ENCODE measurements at places on chromosomes 5 and 9. TPM values are rescaled to one million over a fixed set of nuclear protein-coding genes. Genes with fewer than 3 reads are reported as not detected.

Gene ST8SIA4
- 1.5 TPM for total RNA-seq

Gene PRDM9
- total RNA-seq, result not detected

- no peak for DNase-seq
Measured at GRCh38 chr5:142000704-142001484, 11.9 kb downstream of the GNPDA1 start.

DNA sequence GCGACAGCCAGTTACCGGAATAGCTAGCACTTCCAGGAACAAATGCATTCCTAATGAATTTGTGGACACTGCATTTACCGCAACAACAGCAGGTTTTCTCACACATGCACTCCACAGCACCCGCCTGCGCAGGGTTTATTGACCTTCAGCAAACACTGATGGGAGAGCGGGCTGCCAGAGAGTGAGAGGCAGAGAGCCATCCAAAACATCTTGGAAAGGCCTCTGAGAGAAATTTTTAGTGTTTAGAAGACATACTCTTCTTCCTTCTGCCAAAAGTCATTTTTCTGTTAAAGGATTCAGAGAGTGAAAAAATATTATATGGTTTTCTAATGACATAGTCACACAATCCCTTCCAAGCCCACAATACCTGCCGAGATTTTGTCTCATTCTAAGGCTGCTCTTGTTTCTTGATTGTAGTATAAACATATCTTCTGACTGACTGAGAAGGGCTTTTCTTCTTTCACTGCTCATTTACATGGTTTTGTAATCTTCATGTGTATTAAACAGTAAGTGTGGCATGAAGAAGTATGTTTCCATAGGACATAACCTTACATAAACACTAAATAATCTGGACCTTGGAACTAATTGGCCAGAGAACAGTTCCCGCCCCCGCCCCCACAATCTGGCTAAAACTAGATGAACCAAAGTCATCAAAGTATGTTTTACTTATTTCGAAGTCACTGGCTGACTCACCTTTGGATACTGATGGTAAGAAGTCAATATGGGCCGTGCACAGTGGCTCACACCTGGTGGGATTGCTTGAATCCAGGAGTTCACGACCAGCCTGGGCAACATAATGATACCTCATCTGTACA, 432.5 kb upstream of the MEF2C start:
- DNase-seq, result no peak

- DNase-seq, result no peak
Measured at GRCh38 chr5:119336845-119337580, 18.8 kb upstream of the TNFAIP8 start.

DNA sequence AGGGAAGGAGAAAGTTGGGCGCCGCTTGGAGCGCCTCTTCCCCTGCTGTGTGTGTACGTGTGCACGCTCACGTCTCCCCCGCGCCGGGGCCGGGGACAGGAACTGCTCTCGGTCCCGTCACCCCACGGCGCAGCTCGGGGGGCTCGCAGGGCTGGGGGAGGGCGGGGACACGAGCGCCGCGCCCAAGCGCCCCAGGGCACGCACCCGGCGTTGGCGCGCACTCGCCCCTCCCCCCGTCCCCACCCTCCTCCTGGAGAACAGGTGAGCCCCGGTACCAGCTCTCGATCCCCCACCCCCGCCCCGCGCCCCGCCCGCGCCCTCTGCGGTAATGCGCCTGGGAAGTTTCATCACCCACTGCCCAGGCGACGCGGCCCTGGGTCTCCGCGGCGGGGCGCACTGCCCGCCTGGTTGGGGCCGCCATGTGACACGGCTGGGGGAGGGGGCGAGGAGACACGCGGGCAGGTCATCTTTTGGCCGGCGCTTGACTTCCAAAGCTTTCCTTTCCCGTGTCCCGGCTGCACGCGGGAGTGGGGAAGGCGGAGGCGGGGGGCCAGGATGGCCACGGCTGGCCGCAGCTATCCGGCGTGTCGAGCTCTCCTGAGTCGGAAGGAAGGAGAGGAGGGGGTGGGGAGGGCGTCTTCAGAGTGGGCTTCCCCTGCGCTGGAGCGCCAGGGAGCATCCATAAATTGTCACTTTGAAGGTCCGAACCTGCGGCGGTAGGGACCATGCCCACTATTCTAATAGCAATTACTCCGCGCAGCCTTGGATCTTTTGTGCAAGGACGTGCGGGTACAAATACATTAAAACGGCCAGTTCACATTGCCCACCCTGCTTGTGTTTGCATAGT, 1.5 kb upstream of the STC2 start:
- no peak for DNase-seq

All from esophagus muscularis mucosa (tissue), 4 donors.